Fibroblast of gingiva (primary cell): ENCODE measurements at places on chromosomes 11 and 22.

DNA sequence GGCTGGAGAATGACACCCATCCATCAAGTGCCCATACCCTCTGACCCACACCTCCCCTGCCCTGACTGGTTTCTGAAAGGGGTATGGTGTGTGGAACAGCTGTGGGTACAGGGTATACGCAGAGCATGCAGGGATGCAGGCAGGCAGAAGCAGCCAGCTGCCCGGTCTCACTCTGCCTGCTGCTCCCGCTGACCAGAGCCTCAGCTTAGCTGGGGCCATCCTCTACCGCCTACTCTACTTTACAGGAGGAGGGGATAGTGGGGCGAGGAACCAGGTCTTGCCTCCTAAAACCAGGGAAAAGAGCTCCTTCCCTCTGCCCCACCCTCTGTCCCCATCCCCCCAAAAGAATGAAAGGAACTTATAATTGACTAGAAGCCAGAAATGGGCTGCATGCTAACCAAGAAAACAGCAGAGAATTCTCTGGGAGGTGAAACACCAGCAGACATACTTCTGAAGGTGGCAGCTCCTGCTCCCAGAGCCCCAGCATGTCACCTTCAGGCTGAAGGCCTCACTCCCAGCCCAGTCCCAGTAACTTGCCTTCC lies 13.0 kb upstream of the CHRM4 start:
- no peak for DNase-seq

- DNase-seq = no peak
These were observed 33.9 kb downstream of the TSG101 start for GRCh38 chr11:18492888-18493287.

DNA sequence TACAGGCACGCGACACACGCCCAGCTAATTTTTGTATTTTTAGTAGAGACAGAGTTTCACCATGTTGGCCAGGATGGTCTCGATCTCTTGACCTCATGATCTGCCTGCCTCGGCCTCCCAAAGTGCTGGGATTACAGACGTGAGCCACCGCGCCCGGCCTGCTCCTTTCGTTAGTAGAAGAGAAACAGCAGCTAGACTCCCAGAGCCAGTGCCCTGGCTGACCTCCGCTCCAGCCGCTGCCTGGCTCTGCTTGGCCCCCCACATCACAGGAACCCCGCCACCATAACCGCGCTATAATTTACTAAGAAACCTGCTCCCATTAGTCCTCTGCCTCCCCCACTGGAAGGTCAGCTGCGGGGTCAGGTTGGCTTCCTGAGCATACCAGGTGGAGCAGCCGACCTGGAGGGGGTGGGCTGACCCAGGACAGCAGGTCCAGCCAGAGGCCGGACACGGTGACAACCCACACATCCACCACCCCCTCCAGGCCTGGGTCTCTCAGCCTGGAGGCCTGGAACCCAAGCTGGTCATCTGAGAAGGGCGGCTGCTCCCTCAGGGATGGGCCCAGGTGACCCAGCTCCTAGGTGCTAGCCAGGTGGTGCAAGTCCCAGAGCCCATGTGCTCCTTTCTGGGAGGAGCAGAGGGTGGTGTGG lies 7.5 kb upstream of the POLDIP3 start:
- DNase-seq = no peak

GRCh38 chr22:49733631-49734030 lies 94.0 kb downstream of the BRD1 start:
- DNase-seq = no peak

DNA sequence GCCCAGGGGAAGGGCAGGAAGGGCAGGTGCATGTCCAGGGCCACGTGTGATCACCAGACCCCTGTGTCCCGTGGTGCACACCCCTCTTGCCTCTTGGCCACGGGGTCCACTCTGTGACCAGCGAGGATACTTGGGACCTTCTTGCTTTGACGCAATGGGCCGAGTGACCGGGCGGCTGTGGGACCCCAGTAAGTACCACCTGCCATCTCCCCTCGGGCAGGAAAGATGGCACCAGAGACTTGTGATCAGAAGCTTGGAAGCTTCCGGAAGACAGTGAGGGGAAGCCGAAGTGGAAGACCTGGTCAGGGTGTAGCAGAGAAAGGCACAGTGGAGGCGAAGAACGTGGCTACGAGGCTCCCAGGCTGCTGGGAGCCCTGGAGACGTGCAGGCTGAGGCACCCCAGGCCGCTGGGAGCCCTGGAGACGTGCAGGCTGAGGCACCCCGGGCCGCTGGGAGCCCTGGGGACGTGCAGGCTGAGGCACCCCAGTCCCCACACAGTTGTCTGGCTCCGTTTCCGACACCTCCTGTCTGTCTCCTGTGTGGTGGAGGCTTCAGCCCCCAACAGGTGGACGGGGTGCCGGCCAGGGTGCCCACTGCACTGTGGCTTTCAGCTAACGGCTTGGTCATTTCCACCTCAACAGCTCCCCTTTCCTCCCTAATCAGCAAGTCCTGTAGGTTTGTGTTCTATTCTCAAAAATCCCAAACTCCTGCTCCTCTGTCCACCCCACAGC lies 663.5 kb downstream of the BRD1 start:
- DNase-seq = no peak

DNA sequence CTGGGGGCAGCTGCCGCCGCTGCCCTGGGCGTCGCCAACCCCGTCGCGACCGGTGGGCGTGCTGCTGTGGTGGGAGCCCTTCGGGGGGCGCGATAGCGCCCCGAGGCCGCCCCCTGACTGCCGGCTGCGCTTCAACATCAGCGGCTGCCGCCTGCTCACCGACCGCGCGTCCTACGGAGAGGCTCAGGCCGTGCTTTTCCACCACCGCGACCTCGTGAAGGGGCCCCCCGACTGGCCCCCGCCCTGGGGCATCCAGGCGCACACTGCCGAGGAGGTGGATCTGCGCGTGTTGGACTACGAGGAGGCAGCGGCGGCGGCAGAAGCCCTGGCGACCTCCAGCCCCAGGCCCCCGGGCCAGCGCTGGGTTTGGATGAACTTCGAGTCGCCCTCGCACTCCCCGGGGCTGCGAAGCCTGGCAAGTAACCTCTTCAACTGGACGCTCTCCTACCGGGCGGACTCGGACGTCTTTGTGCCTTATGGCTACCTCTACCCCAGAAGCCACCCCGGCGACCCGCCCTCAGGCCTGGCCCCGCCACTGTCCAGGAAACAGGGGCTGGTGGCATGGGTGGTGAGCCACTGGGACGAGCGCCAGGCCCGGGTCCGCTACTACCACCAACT lies 1.0 kb downstream of the FUT4 start:
- DNase-seq = no peak

- peak; percentile 95 for DNase-seq
These were observed 39.6 kb downstream of the NUMA1 start for GRCh38 chr11:72040491-72041363.

- no peak for DNase-seq
These were observed 32.0 kb upstream of the NARS2 start for GRCh38 chr11:78606667-78607066.

GRCh38 chr22:25139062-25139461 lies 60.6 kb upstream of the CRYBB3 start:
- DNase-seq = peak; percentile 13

- DNase-seq = no peak
These were observed 39.0 kb downstream of the RTL6 start for GRCh38 chr22:44459041-44459440.

DNA sequence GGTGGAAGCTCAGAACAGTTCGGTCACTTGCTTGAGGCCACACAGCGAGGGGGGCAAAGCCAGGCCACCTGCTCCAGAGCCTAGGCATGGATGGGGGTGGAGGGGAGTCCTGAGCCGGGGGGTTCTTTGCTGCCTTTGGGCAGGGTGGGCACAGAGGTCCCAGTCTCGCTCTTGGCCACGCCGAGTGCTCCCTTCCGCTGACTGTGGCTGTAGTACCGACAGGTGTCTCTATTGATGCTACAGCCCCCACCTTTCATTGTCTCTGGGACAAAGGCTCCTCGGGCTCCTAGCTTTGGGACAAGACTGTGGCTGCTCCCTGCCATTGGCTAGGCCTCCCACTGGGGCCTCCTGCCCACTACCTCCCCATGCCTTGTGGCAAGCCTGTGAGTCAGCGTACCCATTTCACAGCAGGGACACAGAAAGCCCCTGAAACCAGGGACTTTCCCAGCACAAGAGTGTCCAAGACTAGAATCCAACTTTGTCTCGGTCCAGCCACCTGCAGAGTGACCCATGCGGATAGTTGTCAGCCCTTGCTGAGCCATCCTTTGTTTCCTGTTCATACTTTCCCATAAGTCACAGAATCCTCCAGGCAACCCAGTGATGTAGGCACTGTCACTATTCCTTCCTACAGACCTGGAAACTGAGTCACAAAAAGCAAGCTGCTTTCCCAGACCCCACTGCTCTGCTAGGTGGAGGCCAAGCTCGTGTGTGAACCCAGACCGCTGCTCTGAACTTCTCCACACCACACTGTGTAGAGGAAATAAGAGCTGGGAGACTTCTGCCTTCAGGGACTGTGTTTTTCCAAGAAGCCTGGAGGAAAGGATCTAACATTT lies 17.2 kb downstream of the MYEOV start:
- no peak for DNase-seq

DNA sequence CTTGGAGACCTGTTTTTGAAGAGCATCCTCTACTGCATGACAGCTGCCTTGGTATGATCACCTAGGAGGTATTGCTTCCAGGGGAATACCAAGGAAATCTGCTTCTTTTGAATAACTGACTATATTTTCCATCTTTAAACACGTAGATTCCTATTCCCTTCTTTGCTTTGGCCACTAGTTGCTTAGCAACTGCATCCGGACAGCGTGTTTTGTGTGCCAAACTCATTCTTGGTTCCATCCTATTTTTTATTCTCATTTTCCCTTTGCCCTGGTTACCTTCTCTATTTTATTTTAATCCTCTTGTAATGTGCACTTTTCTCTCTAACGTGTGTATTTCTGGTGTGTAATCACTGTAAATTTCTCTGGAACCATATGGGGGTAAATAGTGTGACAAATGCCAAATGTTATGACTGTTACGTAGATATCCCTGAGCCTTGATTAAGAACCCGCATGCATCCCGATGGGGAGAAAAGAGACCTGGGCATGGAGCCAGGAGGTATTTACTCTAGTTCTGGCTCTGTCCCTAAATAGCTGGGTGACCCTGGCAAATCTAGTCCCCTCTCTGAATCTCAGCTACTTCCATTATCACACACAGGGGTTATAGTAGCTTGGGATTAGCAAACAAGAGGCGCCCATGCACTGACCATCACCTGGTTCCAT lies 241.7 kb downstream of the MIAT start:
- no peak for DNase-seq

DNA sequence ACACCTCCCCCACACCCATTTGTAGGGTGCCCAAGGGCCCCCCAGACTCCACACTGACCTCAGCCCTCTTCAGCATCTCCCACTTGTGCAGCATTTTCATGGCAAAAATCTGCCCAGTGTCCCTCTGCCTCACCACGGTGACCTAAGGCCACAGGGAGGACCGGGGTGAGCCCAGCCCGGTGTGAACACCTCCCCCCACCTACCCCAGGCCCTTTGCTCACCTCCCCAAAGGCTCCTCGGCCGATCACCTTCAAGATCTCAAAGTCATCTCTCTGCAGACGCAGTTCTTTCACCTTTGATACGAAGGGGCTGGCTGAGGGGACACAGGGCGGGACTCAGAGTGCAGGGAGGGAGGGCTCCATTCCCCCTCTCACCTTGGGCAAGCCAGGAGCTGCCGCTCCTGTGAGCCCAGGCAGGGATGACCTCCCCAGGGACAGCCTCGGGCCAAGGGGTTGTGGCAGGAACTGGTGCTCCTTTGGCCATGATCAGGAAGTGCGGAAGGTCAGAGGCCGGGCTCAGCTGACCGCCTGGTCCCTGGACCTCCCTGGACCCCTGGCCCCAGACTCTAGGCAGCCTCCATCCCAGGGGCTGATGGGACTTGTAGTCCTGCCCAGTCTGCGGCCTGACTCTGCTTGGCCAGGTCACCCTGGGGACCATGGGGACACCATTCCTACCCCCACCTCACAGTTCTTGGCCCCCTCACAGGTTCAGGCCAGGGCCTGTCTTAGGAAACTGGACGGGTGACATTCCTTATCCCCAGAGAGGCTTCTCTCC lies 2.7 kb downstream of the CDC42BPG start:
- DNase-seq = no peak

DNA sequence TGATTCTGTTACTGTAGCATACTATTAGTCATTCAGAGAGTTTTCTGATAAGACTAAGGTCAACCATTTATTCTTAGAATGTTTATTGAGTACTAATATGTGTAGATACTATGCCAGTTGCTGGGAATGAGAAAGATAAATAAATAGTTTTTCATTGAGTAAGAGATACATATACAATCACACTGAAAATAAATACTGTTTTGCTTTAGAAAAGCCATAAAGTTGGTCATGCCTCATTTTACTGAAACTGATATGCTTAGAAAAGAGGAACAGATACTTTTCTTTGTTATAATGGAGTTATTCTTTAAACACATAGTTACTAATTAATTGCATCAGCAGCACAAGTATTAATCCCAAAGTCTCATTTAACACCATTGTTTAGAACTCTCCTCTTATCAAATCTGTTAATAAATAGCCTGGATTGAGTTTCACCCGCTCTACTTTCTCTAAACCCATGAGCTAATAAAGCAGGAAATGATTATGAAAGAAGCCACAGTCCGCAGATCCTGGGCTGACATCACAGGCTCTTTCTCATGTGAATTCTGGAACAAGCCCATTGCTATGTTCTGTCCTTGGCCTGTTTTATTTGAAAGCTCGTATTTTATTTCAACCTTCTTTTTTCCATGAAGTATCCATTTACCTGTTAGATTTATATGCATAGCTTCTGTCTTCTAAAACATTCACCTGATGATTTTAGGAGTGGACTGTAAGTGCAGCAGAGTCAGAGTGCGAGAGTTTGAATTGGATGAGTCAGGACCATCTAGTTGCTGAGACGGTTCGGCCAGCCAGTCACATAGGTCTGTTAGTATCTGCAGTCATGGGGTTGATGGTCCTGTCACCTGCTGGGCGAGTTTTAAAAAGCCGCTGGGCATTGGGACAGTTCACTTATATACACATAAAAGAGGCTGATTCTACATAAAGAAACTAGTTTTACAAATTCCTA lies 35.5 kb downstream of the PIWIL4 start:
- peak; percentile 80 for DNase-seq

DNA sequence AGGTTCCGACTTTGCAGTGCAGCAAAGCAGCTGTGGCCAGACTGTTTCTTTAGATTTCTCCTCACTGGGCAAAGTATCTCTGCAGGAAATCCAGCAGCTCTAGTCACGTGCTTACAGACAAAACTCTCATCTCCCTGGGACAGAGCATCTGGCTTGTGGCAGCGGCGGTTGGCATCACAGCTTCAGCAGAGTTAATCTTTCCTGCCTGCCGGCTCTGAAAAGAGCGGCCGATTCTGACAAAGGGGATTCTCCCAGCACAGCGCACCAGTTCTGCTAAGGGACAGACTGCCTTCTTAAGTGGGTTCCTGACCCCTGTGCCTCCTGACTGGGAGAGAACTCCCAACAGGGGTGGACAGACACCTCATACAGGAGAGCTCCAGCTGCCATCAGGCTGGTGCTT lies 1357.3 kb upstream of the TENM4 start:
- DNase-seq = no peak

- no peak for DNase-seq
These were observed 1196.3 kb downstream of the BRD1 start for GRCh38 chr22:48631288-48631863.
